Pulmonary artery endothelial cell (primary cell): ENCODE measurements at places on chromosomes 7 and 10. TPM values are rescaled to one million over a fixed set of nuclear protein-coding genes. Genes with fewer than 3 reads are reported as not detected.

DNA sequence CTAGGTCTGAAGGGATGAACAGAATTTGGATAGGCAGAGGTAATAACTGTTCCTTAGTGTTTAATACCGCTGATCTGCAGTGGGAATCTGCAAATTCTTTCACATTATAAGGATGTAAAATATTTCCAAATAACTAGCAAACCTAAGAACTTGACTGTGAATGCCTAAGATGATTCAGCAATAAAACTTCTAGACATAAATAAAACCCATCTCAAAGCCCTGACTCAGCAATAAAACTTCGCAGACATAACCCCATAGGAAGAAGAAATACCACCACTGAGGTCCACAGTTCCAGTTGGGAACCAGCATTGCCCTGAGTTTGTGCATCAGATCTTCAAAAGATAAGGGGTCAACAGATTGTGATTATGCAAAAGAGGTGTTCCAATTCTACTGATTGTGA lies 354.2 kb downstream of the GFRA1 start:
- no peak for DNase-seq

The MRLN gene
- not detected in 2 replicates for total RNA-seq

The PARG gene
- 28.4 and 35.0 TPM in 2 replicates for total RNA-seq

The FAM25C gene
- not detected in 2 replicates for total RNA-seq

The MGAM2 gene
- not detected in 2 replicates for total RNA-seq
